ENCODE measurements at places on chromosomes 6 and 20.
A peak's percentile ranks its signal among the peaks of the same experiment; 100 is the strongest.

DNA sequence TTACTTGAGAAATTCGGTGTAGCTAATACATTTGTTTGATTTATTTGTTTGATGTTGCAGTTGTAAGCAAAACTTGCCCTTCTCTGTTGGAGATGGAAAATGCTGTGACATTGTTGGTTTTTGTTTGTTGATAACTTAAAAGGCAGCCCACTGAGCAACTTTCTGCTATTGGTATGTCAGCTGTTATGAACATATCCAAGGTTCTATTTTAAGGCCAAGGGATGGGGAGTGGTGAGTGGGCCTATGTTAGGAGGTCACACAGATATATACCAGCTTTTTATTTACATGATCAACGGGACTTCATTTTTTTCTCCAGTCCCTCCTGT lies 5.7 kb downstream of the QKI start:
- no peak for DNase-seq

DNA sequence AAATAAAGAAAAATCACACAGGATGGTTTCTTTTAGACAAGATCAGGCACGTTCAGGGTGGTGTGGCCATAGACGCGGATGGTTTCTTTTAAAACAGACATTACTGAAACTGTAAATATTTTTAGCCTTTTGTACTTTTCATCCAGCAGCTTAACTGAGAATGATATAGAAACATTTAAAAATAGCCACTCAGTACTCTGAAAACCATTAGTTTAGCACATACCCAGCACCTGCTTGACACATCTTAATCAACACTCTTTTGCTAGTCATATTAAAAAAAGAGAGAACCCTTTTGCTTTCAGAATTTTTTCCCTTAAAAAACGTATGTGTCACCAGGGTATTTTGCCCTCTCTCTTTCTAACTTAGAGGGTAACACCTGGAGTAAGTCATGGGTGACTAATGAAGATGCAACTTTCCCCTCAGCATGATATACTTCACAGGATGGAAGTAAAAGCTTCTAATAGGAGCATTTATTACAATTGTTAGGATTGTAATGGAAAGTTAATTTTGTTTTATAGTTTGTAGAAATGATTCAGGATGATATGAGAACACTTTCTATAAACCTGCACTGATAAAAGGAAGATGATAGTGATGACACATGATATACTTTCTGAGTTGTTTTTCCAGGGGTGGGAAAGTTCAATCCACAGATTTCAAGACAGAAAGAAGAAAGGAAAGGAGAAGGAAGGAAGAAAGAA lies 45.2 kb downstream of the BACH2 start:
- DNase-seq, result no peak

DNA sequence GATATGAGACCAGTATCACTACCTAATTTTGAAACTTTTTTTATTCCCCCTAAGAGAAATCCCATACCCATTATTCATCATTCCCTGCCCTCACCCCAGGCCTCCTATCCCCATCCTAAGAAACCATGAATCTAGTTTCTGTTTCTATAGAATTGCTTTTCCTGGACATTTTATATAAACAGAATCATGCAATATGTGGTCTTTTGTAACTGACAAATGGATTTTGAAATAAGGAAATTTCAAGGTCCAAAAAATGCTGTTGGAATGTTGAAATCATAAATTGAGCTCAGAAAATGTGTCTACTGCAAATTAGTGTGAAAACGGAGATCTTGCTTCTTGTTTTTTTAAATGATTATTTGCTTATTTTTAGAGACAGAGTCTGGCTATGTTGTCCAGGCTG lies 25.1 kb downstream of the RNF217 start:
- DNase-seq, result no peak

GRCh38 chr6:86586195-86586594 lies 351.1 kb upstream of the HTR1E start:
- no peak for DNase-seq

DNA sequence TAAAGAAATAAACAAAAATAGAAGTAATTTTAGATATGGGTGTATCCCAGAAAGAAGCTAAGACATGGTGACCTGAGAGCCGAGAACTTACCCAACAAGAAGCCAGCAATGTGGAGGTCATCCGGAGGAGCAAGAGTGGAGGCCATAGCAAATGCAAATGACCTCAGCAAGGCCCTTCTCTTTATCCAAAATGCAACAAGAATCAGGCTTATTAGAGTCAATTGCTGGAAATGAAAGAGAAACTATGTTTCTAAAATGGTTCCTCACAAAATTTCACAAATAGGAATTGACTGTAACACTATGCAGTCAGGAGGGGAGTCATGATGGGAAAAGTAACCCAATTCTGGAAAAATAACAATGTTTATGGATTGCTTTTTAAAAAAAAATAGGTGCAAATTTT lies 90.4 kb downstream of the TNFAIP3 start:
- no peak for DNase-seq

DNA sequence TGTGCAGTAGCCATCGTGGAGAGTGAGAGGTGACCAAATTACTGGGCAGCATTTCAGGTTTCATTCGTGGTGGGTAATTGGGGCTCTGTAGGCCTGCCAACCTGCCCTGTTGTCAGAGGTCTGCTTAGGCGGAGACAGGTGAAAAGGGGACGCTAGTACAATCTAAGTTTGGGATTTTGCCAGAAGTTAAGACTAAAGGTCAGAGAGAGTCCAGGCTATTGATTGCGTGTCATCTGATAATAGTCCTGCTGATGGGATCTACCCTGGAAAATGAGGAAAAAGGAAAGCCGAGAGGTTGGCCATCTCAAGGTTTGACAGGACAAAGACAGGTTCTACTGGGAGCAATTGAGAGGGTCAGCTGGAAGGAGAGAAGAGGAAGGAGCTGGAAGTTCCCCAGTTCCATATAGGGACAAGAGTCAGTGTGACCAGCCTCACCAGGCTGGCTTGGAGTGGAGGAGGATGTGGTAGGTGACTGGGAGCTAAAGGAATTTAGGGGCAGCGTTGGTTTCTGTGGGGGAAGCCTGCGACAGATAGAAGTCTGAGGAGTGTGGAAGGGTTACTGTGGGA lies 10.9 kb downstream of the ARFGEF2 start:
- no peak for DNase-seq

DNA sequence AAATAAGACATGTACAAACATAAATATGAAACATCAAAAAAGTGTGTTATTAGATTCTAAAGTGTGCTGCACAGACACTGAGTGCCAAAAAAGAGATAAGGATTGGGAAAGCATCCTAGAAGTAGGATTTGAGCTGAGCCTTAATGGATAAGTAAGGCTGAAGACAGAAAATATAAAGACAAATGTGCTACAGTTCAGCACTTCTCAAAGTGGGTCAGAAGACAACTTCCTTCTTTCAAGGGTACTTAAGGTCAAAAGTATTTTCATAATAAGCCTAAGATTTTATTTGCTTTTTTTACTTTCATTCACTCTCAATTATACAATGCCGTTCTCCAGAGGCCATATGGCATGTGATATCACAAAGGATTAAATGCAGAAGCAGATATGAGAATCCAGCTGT lies 16.8 kb downstream of the USP45 start:
- DNase-seq, result no peak

- no peak for DNase-seq
Observed at GRCh38 chr6:129672341-129672682, 37.7 kb downstream of the ARHGAP18 start.

DNA sequence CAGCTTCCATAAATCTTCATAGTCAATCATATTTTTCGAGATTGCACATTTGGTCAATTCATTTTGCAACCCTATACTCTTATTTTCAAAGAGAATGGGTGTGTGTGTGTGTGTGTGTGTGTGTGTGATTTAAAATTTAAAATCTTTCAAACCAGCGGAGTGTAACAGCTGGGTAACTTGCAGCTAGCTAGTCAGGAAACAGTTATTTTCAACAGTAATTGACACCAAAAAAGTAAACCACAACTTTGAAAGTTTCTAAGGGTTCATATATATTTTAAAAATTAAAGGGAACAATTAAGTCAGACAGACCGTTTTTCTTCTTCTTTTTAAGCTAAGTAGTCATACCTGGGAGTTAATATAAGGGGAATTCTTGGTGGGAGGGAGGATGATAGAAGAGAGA lies 57.0 kb downstream of the PRR18 start:
- no peak for DNase-seq

- DNase-seq, result peak; percentile 71
Observed at GRCh38 chr6:135183002-135183531, 2.0 kb downstream of the MYB start.

- DNase-seq, result peak; percentile 25
Observed at GRCh38 chr6:11711003-11711983, 67.3 kb downstream of the ADTRP start.

DNA sequence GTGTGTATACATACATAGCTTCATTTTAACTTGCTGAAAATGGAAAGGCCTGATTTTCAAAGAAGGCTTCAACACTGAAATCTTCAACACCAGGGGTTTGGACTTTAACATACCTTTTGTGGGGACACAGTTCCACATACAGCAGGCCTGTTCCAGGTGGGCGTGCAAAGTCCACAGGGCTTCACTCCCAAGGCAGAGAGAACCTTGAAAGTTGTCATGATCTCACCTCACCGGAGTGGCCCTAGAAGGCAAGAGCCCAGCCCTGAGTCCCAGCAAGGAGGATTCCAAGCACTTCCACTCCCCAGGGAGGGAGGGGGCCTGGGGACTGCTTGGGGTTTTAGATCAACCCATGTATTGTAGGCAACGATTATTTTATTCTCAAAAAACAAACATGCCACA lies 47.2 kb downstream of the TMEM242 start:
- no peak for DNase-seq

DNA sequence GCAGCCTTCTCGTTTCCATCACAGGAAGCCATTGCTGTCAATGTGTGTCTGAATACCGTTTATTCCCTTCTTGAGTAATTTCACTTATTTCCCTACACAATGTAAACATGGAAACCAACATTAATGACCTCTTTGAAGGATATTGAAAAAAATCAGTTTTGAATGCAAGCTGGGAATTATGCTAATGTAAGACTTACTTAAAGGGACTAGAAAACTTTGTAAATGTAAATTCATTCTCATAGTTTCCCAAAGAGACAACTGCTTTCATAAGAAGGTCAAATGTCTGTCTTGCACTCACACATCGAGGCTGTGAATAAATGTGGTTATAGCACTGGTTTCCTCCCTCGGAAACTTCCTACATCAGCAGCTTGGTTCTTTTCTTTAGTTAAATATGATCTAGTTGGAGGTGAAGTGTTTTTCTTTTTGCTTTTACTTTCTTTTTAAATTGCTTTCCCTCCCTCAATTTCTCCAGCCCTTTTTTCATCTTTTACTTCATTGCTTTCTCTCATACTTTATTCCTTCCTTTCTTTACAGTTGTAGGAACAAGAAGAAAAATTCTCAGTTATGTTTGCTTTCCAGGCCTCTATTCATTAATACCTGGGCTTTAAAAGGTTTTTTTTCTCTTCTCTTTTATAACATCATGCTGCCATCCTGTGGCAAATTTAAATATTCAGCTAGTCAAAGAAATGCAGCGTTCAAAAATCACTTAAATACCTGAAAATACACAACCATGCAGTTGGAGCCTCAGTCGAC lies 108.3 kb downstream of the TNFAIP3 start:
- no peak for DNase-seq

DNA sequence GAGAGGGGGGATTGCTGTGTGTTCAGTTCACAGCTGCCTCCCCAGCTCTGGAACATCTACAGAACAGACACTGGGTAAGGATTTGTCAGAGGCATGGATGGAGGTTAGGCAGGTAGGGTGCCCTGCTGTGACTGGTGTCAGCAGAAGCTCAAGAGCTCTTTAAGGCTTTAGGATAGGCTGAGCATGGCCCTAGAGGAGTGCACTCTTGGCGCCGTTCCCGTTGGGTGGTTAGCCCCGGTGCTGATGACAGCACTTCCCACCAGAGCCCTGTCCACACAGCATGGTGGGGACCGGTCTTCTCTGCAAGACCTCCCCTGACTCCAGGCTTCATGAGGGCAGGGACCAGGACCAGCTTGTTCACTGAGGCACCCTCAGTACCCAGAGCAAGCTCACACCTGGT lies 262.0 kb downstream of the BMP7 start:
- DNase-seq, result no peak

DNA sequence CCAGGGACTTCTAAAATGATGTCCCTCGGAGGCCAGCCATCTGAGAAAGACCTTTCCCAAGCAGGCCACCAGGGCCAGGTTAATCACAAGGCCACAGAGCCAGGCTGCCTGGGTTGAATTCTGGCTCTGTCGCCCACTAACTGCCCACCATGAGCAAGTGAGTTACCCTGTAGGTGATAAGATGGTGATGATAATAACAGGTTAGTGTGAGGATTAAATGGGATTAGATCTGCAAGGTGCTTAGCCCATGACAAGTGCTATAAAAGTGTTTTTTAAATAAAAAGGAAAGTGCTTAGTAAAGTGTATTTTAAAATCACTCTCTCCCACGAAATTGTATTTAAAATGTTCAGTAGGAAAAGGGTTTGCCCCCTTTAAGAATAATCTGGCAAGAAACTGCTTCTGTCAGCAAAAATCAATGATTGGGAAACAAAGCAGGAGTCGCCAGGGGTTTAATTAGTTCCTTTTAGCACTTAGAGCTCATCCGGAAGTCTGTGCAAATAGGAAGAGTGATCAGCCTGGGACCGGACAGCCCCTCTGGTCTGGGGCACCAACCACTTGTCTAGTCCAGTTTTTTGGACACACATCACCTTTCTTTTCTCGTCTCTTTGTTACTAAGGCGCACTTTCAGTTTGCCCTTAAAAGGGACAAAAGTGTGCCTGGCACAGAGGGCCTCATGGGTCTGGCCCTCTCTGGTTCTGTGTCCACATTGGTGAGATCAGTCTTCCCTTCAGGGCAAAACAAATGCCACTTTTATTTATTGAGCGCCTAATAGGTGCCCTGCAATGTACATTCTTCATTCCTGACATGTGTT lies 150.4 kb downstream of the GRM4 start:
- no peak for DNase-seq

- DNase-seq, result no peak
Observed at GRCh38 chr6:87932361-87932760, 115.3 kb upstream of the SPACA1 start.

- no peak for DNase-seq
Observed at GRCh38 chr20:6855104-6855503, 87.6 kb downstream of the BMP2 start.

DNA sequence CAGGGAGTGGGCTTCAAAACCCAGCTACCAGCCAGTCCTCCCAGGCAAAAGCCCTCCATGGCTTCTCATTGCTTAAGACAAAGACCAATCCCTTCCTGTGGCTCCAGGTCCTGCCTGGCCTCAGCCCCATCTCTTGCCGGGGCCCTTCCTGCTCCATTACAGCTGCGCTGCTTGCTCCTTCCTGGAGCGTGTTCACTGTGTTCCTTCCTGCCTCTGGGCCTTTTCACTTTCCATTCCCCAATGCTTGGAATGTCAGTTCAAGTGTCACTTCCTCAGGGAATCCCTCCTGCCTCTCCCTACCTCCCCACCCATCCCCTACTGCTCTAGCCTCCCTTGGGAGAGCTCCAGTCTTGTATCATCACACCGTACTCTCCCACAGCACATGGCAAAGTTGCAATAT lies 11.1 kb upstream of the ITPR3 start:
- DNase-seq, result no peak

DNA sequence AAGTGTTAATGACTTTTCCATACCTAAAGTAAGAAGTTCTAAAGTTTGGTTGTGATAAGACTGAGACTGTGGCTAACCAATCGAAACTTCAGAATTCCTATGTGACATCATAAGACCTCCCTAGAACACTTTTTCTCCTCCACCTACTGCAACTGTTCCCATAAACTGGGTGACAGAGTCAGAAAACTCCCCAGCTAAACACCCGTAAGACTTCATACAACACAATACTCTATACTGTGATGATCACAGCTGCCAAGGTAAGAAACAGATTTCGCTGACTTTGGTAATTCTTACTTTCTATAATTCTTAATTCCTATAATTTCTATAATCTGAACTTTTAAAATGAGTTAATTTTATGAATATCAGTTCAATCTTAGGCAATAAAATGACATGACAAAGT lies at the start of gene PLN:
PLN (plus strand) TSS at position 161 of the 400 bp plus-strand sequence. CDS start 10,626 bp downstream, outside the sequence.
- DNase-seq, result no peak

- no peak for DNase-seq
Observed at GRCh38 chr20:8583566-8584043, 451.5 kb downstream of the PLCB1 start.

All from CD4-positive, alpha-beta T cell treated with Interleukin-15 for 1 hour (primary cell).